GM13977 (cell line): ENCODE measurements at places on chromosomes 1 and 21.

- DNase-seq: no peak
Observed at GRCh38 chr1:204894031-204894430, 23.4 kb downstream of the NFASC start.

- no peak for DNase-seq
Observed at GRCh38 chr1:185293967-185294542, 23.0 kb downstream of the IVNS1ABP start.

DNA sequence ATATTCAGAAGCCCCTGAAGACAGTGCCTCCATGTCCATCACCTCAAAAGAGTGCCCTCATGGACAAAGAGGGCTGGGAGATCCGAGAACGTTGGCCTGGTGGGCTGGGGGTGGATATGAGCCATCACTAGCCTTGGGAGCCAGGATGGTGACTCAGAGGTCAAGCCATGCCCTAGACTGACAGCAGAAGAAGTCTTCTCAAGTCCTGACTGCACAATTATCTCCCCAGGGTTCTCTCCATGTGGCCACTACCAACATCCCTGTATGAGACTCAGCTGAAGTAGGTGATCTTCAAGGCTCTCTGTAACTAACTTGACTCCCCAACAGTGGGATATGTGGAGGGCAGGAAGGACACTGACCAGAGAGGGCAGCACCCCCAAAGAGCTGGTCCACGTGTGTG lies 7.1 kb upstream of the USF1 start:
- DNase-seq: no peak

GRCh38 chr1:3899754-3900149 lies 320 bp downstream of the C1orf174 start:
- no peak for DNase-seq

GRCh38 chr1:232589812-232590743 lies 39.9 kb downstream of the SIPA1L2 start:
- DNase-seq: no peak

DNA sequence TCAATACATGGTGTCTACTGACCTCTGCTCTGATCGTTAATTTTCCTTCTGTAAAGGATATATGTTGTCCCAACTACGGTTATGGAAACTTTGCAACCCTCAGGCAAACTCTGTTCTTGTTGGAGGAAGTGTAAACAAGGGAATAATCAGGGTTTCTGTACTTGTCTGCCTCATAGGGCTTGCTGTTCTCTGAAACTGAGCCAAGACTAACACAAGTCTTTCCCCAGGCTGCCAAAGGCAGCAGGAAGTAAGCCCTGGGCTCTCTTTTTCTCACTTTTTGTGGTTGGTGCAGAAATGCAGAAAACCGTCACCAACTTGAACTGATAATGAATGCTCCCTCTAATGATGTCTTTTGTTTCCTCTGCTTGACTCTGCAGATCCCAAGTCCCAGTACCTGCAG lies 7.6 kb downstream of the CYP4X1 start:
- no peak for DNase-seq

GRCh38 chr1:36093226-36093625 lies 4.5 kb downstream of the ADPRS start:
- DNase-seq: no peak

- no peak for DNase-seq
Observed at GRCh38 chr21:17429936-17430335, 82.9 kb upstream of the CXADR start.

DNA sequence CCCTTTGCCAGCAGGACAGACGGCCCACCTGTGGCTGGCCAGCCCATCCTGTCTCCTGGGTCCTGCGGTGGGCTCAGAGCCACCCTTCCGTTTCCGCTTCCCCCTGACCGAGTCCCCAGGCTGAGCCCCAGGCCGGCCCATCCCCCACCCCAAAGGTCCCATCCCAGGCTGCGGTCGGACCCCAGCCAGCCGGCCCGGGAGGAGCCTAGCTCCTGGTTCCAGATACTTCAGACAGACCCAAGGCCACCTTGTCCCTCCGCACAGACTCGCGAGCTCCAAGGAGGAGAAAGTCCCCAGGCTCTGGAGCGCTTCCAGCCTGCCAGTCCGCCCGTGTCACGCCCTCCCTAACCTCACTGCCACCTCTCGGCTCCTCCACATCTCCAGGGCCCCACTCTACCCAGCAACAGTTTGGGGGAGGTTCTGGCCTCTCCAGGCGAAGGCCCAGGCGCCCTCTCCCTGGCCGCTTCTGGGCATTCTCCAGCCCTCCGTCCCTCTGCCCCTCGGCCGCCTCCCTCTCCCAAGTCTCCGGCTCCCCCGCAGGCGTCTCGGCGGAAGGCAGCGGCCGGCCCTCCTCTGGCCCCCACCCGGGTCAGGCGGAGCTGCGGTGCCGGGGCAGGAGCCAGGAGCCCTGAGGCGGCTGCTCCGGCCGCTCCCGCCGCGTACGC lies 835 bp downstream of the LRRN2 start:
- no peak for DNase-seq

DNA sequence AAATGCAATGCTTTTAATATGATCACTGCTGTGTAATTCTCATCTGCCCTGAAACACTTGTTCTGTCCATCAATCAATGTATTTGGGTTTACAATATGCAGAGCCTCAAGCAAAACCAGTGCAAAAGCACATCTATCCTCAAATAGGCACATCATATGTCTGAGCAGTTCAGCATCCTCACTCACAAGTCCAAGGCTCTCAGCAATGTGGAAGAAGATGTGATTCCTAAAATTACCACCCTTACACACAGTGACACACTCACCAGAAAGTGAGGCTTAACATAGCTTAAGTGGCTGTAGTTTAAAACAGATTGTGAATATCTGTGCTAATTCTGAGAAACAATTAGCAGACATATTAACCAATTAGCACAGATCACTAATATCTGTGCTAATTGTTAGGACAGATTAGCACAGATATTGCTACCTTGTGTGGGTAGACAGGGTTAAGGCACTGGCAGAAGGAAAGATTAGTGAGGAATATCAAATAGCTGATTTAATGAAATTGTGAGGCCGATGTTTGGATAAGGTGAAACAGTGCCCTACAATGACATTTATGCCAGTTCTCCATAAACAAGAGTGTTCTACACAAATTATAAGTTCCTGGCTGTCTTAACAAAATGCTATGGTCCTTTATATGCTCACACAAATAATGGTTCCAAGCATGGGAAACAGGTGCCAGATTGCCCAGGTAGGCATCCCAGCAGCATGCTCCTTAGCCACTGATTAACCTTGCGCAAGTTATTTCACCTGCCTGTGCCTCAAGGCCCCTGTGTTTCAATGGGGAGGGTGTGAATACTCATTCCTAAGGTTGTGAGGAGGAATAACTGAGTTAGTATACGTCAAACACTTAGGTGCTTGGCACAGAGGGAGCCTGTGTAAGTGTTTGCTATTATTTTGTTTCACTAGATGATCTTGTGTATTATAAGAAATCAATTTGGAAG lies 41.7 kb downstream of the MRPL39 start:
- DNase-seq: no peak

DNA sequence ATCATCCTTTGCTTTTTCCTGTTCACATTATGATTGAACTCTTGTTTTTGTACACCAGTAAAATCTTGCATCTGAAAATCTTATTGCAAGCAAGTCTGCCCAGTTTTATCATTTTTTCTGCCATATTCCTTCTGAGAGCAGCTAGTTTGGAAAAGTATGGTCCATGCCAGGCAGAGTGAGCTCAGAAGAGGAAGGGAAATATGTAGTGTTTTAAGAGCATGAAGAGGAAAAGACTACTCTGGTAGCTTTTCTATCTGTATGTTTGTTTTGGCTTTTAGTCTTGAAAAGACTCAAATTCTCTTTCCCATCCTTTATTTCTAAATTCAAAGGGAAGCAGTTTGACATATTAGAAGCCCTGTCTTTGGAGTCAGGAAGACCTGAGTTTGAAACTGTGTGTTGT lies 125.8 kb downstream of the NFIA start:
- no peak for DNase-seq

GRCh38 chr1:78055565-78056132 lies 9.9 kb downstream of the GIPC2 start:
- no peak for DNase-seq

DNA sequence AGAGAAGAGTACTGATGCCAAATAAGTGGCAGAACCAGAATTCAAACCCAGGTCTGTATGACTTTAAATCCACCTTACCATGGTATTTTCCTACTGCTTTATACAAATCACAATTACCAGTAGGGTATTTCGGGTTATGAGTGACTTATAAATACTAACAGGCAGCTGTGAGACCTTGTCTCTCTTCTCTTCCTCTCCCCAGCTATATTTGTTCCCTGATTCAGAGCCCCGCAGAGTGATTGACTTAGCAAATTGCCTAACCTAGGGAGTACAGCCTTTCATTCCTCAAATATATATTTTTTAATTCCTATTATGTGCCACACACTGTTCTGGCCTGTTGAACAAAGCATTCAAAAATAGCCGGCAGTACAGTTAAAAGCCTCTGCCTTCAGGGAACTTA lies 168.0 kb downstream of the CLEC20A start:
- DNase-seq: no peak

GRCh38 chr1:229412056-229412455 lies 21.8 kb downstream of the ACTA1 start:
- no peak for DNase-seq

DNA sequence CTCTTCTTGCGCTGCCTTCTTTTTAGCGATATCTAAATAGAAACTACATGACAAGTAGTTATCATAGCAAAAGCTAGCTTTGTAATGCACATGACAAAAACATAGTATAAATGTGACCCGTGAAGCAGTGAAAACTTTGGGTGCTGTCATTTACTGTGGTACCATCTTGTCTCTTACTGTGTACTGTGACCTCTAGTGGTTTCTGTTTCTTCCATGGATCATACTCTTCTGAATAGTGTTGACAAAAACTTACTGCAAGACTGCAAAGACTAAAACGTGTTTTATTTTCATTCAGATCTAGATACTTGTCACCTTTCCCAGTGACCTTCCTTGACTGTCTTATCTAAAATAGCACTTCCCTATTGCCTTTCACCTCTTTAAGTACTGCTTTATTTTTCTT lies 6.1 kb downstream of the RLF start:
- no peak for DNase-seq

- DNase-seq: no peak
Observed at GRCh38 chr21:14838400-14838799, 226.4 kb downstream of the NRIP1 start.

DNA sequence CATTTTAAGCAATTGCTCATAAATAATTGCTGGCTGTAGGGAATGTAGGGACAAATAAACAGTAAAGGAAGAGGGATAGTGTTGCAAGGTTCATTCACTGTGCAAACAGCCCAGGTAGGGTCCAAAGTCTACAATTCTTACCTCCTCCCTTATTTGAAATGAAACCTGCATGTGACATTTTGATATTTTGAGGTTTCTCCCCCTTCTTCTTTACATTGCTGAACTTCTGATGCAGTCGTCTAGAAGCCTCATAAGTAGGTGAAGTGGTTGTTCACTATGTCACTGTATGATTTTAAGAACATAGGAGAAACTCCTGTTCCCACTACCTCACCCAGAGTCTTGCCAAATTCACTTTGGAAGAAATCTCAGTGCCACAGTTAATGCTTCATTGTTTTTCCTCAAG lies 16.1 kb downstream of the F5 start:
- DNase-seq: no peak

DNA sequence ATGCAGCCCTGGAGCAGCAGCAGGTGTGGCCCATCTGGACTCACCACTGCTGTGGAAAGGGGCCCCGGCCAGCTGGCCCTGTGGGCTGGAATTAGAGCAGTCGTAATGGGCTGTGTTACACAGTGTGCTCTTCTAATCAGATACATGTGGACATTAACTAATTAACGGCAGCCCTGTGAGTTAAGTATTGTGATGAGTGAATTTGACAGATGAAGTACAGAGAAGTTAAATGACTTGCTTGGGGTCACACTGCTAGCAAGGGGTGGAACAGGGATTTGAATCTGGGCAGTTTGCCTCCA lies 58.6 kb downstream of the MDM4 start:
- no peak for DNase-seq

DNA sequence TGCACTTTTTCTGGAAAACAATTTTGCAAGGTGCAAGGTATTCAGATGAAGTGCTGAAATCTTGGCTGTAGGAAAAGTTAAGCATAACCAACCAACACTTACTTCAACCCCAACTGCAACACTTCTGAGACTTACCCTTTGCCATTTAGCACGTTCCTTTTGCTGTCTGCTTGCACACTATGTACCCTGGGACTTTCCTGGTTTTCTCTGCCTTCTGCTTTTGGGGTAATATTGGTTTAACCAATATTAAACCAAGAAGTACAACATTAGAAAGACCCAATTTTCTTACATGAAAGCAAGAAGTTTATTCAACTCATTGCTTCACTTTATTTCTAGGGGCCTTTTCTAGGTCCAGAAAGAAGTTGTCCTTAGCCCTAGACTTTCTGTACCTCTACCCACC lies 193.0 kb downstream of the HLX start:
- no peak for DNase-seq

DNA sequence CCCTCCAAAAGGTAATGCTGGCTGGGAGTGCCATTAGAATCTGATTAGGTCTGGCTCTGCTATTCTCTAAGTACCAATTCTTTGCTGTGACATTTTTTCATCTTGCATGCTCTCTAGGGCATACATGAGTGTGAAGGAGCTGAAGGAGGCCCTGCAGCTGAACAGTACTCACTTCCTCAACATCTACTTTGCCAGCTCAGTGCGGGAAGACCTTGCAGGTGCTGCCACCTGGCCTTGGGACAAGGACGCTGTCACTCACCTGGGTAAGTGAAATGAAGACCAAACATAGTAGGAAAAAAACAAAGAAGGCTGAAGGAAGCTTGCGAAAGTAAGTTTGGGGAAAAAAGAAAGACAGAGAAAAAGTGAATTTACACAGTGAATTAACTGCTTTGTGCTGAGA lies 207.9 kb downstream of the PAPPA2 start:
- no peak for DNase-seq

- no peak for DNase-seq
Observed at GRCh38 chr1:76615253-76616035, 251.8 kb upstream of the ST6GALNAC5 start.

DNA sequence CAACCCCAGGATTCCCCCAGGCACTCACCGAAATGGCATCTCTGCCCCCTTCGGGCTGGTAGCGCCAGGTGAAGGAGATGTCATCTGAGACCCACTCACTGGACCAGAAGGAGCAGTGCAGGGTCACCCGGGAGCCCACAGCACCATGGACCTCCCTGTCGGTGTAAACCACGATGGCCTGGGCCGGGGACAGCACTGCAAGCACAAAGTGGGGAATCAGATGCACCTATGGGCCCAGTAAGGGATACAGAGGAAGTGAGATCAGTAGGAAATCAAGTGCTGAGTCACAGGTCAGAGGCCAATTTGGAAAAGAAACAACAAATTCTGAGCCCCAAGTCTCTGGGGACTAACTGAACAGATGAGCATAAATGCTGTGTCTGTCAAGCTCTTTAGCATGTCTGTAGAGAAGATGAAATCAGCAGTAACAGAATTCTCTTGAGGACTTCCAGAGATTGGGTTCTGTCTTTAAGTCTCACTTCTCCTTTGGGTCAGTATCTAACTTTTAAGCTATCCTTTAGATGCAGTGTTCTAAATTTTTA lies 2.5 kb downstream of the MPZ start:
- DNase-seq: no peak

GRCh38 chr21:25025596-25025995 lies 581.7 kb downstream of the MRPL39 start:
- DNase-seq: no peak
